ENCODE measurements at places on chromosomes 6 and 20. TPM values are rescaled to one million over a fixed set of nuclear protein-coding genes. Genes with fewer than 3 reads are reported as not detected.

The MYB gene
- total RNA-seq, result 0.83 TPM

The DEFB124 gene
- not detected for total RNA-seq

The ARFGEF3 gene
- 1.2 TPM for total RNA-seq

The HLA-DQA2 gene
- 3.2 TPM for total RNA-seq

- no peak for DNase-seq
These were observed 147.7 kb upstream of the DST start for GRCh38 chr6:56790414-56790813.

- no peak for DNase-seq
These were observed 122.8 kb downstream of the UST start for GRCh38 chr6:148869585-148869984.

DNA sequence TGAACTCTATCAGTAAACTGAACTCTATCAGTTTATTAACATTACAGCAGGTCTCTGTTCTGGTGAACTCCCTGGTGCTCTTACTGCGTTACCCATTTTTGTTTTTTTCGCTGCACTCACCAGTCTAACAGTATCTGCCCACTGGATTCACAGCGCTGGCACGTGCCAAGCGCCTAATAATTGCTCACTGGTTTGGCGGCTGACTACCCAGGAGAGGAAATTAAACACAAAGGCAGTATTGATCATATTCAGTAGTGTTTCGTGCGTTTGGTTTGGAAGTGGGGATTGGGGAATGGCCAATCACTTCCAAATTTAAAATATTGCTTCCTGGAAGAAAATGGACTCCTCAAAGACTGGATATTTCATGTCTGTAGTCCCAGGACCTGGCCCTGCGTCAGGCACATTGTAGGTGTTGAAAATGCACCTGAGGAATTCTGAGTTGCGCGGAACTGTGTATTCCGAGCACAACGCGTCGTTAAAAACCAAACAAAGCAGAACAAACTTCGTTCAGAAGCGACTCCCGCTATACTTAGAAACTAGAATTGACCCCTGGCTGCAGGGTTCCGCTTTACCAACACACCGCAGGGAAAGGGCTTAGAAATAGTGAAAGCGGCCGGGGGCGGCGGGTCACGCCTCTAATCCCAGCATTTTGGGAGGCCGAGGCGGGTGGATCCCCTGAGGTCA, 1.1 kb upstream of the RPS12 start:
- DNase-seq, result no peak

DNA sequence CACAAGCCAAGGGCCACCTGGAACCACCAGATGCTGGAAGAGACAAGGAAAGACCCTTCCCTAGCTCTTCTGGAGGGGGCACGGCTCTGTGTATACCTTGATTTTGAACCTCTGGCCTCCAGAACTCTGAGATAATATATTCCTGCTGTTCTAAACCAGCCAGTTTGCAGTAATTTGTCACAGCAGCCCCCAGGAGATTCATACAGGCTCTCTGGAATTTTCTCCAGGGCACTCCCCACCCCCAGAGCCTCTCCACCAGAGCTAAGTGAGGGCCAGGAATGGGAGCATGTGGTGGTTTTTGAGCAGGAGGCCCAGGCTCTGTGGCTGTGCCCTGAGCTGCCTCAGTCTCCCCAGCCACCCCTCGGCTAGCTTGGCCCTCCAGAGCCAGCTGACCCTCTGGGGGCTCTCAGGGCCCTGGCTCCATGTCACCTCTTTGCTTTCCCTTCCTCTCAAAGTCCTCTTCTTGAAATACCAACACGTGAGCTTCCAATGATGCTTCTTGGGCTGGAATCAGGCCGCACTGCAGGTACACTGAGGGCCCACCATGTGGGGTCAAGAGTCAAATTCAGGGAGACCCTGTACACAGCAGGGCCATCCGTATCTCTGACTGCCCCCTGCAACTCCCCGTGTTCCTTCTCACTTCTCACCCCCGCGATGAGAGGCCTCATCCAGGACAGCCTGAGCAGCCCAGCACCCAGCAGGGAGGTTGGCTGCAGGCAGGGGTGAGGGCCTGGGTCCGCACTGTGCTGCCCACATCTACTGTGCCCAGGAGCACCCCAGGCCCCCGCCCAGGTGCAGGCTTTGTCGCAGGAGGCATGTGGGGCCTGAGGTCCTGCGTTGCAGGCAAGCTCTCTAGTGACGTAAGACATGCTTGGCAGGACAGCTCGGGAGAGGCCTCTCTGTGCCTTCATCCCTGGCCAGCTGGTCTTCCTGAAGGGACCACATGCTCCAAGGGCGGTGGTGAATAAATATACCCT, 155.5 kb downstream of the ANKRD60 start:
- DNase-seq, result peak; percentile 90

DNA sequence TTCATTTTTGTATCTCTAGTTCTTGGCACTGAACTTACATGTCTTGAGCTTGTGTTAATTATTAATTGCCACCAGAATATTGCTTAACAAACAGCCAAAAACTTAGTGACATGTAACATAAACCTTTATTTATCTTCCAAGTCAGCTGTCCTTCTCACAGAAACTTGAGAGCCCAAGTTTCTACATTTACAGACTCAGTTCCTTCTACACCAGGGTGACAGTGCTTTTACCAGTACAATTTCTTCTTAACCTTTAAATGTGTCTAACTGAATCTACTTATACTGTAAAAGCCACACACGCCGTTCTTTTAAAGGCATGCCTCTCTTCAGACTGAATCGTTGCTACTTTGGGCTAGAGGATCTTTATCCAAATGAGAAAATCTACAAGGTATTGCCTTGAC, 539.2 kb downstream of the GRIK2 start:
- no peak for DNase-seq

- no peak for DNase-seq
These were observed 9.4 kb downstream of the RAB5IF start for GRCh38 chr20:36614781-36615557.

DNA sequence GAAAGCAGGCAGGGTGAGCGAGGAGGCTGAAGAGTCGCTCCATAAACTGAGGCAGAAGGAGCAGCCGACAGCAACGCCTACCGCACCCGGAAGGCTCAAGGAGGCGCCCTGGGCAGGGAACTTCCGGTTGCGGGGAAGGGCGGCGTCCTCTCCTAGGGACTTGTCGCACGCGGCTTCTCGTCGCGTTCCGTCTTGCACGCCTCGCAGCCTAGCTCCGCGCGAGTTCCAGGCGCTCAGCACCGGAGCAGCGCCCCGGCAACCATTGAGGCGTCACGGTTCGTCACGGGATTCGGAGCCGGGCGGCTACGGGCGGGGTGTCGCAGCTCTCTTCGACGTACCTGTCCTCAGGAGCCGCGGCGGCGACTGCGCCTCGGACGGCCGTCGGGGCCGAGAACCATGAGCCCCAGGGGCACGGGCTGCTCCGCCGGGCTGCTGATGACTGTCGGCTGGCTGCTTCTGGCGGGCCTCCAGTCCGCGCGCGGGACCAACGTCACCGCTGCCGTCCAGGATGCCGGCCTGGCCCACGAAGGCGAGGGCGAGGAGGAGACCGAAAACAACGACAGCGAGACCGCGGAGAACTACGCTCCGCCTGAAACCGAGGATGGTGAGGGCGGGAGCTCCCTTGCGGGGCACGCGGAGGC, at the start of gene SPACA1:
Gene SPACA1, plus strand, starts transcription at position 332 of the 641 bp plus-strand sequence. Its CDS starts 65 bp downstream, at position 397.
- no peak for DNase-seq

- DNase-seq, result no peak
These were observed 37.0 kb upstream of the ENPP1 start for GRCh38 chr6:131770776-131771175.

DNA sequence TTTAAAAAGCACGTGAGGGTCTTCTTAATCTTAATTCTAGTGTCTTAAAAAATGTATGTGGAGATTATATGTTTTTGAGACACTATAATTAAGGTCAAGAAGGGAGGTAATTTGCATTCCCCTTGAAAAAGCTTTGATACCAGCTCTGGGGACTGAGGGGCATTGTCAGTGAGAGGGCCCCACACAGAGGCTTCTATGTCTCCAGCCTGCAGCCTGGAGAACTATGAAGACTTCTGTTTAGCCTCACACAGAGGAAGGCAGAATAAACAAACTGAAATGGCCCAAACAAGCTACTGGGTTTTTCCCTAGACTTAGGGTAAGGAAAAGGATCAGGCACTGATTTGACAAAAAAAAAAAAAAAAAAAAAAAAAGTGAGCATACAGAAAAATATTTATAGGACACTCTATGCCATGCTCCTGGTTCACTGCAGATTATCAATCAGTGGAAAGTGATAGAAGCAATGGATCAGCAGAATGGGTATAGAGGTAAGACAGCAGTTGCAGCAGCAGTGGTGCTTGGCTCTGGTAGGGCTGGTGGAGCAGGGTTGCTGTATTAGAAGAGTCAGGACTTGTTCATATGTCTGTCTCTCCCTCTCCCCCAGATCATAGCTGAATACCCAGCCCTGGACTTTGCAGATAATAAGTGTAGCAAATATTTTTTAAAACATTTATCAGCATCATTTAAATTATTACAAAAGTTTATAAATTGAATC, 85.4 kb downstream of the KLHL32 start:
- no peak for DNase-seq
